Naive B cell (primary cell): ENCODE measurements at places on chromosomes 1 and 21.

DNA sequence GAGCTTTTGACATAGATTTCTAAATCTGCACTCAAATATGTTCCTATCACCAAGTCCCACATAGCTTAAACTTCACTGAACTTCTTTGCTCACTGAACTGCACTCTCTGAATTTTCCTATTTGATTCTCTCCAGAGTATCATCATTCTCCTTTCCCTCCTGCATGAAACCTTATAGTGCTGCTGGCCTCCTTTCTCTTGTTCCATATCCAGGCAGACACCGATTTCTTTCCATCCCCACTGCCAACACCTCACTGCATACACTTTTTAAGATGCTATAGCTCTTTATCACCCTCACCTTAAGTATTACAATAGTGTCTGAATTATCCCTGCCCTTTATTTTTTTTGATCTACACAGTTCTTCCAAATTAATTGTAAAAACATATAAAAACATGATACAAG, 3.1 kb upstream of the TRIM45 start:
- DNase-seq, result no peak

GRCh38 chr1:2961661-2962060, 59.6 kb upstream of the ACTRT2 start:
- no peak for DNase-seq

DNA sequence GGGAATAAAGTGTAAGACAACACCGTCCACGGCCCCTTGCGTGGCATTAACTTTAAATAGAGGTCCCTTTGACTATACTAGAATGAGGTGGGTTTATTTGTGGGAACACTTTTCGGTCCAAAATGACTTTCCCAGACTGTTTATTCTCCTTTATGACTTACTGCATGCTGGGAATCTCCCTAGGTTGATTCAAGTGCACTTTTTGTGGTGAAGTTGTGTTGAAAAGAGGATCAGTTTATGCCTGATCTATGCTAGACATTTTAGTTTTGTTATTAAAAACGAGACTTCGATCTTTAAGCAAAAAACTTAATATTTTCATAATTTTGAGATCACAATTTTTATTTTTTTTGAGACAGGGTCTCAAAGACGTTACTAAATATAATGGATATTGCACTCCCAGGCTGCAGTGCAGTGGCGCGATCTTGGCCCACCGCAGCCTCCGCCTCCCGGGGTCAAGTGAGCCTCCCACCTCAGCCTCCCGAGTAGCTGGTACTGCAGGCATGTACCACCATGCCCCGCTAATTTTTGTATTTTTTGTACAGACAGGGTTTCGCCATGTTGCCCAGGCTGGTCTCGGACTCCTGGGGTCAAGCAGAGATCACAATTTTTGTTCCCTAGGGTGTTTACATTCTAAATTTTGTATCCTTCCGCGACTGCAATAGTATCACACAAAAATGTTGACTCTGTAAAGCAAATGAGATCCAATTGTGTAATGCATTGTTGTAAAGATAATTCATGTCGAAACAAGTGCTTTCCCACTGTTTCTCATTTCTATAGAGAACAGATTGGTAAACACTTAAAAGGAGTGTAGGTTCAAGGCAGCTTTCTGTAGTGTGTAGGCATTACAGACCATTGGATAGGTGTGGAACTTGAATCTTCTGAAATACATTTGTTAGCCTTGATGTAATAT, 1.6 kb downstream of the CDC42 start:
- no peak for DNase-seq

- DNase-seq, result peak; percentile 29
Observed at GRCh38 chr1:27381969-27382762, 967 bp downstream of the CD164L2 start.

- DNase-seq, result no peak
Observed at GRCh38 chr1:1074631-1075147, 583 bp upstream of the RNF223 start.
